Right lung (tissue), 10 donors: ENCODE measurements at places on chromosomes 13 and 19. TPM values are rescaled to one million over a fixed set of nuclear protein-coding genes. Genes with fewer than 3 reads are reported as not detected.

The MISP gene
- 5.7 TPM for polyA plus RNA-seq

DNA sequence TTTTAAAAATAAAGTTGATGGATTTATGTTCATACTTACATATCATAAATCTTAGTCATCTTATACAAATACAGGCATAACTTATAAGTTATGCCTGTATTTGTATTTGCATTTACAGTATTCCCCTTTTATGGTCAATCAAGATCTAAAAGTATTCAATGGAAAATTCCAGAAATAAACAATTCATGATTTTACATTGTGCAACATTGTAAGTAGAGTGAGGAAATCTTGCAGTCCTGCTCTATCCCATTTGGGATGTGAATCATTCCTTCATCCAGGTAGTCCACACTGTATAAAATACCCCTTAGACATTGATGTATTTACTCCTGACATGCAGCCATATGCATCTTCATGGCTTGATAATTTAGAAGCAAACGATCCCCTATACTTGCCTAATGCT lies 795.3 kb downstream of the SLITRK1 start:
- no peak for DNase-seq

The DAND5 gene
- 0.21 TPM for polyA plus RNA-seq

The KLK7 gene
- 0.14 TPM for polyA plus RNA-seq

- DNase-seq = no peak
These were observed 288.7 kb downstream of the FOXO1 start for GRCh38 chr13:40377783-40378182.

The CFAP97D2 gene
- polyA plus RNA-seq = 1.1 TPM

DNA sequence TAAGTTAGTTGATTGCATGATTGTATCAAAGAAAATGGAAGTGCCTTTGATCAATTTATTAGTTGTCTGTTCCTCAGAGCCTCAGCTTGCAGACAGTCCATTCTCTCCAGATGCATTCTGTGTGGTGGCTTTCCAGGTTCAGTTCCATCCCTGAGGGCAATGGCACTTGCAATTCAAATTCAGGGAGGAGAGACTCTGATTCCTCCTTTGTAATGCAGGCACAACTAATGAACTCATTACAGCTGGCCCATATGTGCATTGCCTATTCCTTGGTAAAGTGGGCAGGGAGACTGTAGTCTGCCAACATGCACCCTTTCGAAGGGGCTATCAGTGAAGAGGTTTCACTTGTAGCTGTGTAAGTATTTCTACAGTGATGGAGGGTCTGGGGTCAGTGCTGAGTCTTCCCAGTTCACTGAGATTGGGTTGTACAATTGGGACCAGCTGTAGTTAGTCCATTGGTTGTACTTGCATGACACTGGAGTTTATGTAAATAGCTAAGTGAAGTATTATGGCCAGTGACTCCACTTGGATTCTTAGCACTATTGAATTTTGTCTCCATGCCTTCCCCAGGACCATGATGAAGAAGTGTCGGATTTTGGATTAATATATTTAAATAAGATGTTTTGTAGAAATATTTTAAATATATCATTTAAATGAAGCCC lies 401.7 kb downstream of the GPC6 start:
- no peak for DNase-seq

The PTH2 gene
- polyA plus RNA-seq = not detected

The C19orf73 gene
- not detected for polyA plus RNA-seq
